ENCODE measurements at places on chromosomes 2 and 18. TPM values are rescaled to one million over a fixed set of nuclear protein-coding genes. Genes with fewer than 3 reads are reported as not detected.

Gene HOXD11
- polyA plus RNA-seq = not detected

DNA sequence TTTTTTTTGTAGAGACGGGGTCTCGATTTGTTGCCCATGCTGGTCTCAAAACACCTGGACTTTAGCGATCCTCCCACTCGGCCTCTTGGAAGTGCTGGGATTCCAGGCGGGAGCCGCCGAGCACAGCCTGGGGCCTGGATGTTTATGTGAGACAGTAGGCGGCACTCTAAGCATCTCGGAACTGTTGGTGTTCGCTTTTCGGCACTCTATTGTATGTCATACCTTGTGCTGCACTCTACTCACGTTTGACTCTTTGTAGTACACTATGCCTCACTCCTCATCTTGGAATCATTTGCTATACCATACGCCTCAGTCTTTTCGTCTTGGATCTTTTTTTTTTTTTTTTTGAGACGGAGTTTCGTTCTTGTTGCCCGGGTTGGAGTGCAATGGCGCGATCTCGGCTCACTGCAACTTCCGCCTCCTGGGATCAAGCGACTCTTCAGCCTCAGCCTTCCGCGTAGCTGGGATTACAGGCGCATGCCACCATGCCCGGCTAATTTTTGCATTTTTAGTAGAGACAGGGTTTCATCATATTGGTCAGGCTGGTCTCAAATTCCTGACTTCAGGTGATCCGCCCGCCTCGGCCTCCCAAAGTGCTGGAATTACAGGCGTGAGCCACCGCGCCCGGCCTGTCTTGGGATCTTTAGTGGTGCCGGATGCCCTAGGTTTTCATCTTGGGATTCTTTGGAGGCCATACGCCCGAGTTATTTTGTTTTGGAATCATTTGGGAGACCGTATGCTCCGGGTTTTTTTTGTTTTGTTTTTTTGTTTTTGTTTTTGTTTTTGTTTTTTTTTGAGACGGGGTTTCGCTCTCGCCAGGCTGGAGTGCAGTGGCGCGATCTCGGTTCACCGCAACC is 24.2 kb upstream of the ZDBF2 start:
- DNase-seq = no peak

- DNase-seq = no peak
Measured at GRCh38 chr2:85949280-85949679, 60.5 kb upstream of the ST3GAL5 start.

DNA sequence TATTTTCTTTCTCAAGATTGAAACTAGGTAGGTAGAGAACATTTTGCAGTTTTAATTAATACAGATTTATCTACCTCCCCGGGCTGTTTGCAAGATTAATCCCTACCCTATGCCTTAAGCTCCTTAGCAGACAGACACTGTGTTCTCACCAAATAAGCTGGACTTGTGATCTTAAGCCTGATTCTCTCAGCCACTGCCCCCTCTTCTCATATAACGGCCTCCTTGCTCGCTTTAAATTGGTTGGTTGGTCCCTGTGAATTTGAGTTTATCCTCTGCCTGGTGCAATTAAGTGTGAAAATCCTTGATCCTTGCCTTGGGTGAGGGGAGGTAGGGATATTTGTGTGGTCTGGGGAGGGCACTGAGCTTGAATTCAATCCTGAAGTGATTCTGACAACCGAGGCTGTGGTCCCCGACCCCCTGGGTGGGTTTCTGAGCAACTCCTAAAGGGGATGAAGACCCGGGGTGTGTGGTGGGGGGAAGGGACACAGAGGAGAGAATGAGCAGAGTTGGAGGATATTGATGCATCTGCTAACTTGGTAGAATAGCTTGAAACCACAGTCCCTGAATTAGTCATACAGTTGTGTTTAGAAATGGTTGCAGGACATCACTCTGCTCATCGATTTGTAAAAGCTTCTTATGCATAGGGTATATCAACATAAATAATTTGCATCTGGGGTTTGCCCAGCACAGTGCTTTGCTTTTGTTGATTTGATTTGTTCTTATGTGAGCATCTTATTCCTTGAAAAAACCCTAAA is 36.9 kb upstream of the NCKAP5 start:
- DNase-seq = no peak

GRCh38 chr2:127564429-127565260 is 29.2 kb downstream of the MYO7B start:
- DNase-seq = no peak
